ENCODE measurements at places on chromosomes 6 and 20.
A peak's percentile ranks its signal among the peaks of the same experiment; 100 is the strongest.

- DNase-seq: no peak
These were observed 377.7 kb downstream of the BTBD9 start for GRCh38 chr6:38262026-38262425.

DNA sequence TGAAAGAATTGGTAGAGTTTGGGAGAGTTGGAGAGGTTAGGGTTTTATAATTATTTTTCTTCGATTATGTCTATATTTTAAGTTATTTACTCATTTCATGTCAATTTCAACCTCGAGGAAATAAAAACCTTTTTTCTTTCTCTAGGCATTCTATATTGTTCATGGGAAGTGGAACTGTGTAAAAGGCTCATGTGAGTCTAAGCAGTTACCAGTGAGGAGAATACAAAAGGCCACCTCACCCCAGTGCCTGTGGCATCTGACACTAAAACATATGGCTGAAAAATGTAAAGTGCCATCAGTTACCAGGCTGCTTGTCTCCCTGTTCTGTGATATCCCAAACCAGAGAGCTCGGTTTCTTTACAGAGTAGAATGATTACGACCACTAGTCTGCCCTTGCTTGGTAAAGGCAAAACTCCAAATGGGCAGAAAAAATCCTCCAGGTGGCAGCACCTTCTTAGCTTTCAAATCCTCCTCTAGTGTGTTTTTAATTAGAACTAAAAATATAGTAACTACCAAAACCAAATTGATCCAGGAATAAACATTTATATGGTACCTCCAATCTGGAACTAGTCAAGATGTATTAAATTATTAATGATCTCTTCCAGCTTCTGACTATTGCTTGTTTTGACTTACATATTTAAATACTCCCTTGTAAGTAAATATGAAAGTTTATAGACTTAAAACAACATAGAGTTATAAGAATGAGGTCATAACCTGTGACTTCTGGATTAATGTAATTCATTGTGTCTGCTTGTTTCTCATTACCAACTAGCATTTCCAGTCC is 122.6 kb upstream of the MCHR2 start:
- peak; percentile 38 for DNase-seq

GRCh38 chr6:42740725-42741124 is 5.2 kb downstream of the TBCC start:
- DNase-seq: no peak

DNA sequence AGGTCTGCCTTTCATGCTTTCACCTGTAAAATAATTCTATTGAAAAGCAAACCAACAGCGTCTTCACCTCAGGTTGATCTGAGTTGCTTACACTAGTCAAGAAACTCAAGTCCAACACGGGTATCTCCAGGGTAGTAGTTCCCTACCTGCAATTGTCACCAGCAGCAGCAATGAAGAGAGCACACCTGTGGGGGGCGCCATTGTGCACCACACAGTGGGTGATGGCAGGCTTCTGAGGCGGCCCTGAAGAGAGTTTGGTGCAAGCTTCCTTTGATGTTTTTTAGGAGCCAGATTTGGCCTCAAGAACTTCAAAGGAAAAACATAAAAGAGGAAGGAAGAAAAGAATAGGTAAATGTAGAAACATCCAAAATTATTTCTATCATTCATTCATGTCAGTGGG is 45.1 kb downstream of the KIAA0319 start:
- no peak for DNase-seq

Measured in H1 (cell line).